Esophagus mucosa (tissue), 1 donor: ENCODE measurements at places on chromosomes 4 and X.

- ATAC-seq: no peak
Measured at GRCh38 chrX:17833954-17834353, 27.1 kb downstream of the RAI2 start.

DNA sequence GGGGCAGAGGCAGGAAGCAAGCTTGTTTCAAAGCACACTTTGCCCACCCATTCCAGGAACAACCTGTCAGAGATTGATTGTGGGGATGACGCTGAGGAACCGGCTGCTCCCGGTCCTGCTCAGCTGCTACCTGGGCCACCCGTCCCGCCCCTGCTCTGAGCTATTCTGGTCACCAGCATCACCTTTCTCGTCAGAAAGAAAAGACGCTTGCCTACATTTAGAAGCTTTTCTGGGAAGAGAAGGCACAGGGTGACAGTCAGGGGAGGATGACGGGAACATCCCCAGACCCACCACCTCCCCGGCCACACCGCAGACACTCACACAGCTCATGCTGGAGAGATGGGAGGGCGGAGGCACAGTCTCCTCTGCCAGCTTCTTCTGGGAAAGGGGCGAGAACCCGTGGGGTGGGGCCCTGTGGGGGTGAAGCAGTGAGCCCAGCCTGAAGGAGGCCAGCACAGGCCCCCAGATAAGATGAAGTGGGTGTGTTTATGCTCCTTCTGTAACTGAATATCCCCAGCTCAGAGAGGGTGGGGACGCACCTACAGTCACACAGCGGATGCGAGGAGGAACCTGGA, 81.8 kb downstream of the CPZ start:
- no peak for ATAC-seq

DNA sequence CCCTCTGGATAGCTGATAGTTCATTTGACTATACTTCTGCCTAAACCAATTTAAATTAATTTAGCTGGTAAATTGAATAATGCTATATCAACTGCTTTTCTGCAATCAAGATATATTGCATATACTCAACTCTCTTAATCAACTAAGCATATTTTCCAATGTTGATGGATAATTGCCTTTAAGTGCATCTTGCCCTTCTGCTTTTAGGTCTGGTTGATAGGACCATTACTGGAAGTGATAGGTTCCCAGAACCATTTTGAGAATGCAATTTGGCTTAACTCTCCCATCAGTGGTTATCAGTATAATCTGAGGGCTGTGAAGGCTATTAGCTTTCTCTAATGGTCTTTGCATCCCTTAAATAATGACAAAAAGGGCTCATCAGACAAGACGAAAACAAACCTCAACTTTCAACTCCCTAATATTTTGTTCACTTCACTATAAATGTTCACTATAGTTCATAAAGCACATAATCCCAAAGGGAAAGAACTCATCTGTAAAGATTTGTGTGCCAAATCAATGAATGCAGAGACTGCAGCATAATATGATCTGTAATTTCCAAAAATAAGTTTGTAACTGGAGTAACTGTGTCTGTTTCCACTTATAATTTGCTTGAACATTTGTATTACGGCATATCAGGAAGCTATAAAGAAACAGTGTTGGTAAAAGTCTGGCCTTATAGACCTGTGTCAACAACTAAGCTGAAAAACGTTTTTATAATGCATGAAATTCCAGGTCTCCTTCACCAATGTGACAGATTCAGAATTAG, 273.6 kb downstream of the FBXO8 start:
- ATAC-seq: no peak

GRCh38 chr4:2177443-2178093, 64.4 kb downstream of the HAUS3 start:
- no peak for ATAC-seq
